ENCODE measurements at places on chromosomes 4 and X.
A peak's percentile ranks its signal among the peaks of the same experiment; 100 is the strongest.

DNA sequence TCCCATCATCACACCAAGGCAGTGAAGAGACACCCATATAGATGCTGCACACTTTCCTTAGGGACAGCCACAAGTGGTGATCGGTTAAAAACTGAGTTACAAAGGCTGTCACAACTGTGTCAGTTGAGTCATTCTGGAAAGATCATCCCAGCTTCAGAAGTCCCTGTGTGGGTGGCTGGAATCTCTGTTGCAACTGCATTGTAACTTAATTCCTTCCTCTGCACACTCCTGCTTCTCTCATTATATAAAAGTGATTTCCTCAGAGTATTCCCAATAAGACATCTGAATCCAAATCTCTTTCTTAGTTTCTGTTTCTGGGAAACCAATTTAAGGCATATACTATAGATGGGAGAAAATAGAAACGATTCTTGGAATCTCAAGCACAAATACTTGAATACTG, 88.1 kb downstream of the FSTL5 start:
- no peak for DNase-seq

- peak; percentile 55 for DNase-seq
These were observed 2.7 kb upstream of the ATP10D start for GRCh38 chr4:47482326-47482725.

- DNase-seq = peak; percentile 44
These were observed 829 bp downstream of the ELOVL6 start for GRCh38 chr4:110197529-110198042.

DNA sequence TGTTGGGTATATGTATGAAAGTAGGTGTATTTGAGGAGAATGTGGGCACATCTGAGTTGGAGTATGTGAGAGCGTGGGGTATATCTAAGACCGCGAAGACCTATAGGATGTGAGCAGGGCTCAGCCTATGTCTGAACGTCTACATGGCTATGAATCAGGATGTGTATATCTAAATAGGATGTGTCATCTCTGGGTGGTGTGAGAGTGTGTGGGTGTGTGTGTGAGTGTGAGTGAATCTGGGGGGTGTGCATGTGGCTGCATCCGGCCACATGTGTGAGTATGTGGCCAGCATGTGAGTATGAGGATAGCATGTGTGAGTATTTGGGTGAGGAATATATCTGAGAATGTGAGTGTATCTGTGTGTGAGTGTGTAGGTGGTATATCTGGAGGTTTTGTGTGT, 7.7 kb downstream of the GPR173 start:
- no peak for DNase-seq

DNA sequence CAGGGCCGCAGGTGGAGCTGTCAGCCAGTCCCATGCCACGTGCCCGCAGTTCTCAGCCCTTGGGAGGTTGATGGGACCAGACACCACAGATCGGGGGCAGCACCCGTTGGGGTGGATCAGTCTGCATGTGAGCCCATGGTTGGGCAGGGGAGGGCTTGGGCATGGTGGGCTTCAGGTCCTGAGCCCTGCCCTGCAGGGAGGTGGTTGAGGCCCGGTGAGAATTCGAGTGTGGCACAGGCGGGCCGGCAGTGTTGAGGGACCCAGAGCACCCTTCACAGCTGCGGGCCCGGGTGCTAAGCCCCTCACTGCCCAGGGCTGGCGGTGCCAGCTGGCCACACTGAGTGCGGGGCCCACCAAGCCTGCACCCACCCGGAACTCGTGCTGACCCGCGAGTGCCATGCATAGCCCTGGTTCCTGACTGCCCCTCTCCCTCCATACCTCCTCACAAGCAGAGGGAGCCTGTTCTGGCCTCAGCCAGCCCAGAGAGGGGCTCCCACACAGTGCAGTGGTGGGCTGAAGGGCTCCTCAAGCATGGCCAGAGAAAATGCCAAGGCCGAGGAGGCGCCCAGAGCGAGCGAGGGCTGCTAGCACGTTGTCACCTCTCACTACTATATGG, 696.1 kb downstream of the TGIF2LX start:
- DNase-seq = no peak

DNA sequence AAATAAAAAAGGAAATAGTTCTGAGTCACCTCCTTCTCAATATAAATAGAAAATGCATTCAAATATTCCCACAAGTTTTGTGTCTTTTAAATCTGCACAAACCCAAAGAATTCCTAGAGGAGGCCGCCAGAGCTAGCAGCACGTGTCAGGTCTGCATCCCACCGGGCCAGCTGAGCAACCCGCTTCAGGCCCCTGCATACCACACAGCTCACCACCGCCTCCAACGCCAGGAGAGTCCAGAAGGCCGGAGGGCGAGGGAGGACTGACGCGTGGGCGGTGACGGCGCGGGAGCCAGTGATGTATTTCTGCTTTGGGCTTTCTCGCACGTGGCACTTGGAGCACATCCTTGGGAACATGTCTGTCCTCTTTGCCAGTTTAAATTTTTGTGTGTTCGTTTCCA, 61.9 kb upstream of the CLDN34 start:
- peak; percentile 62 for DNase-seq

- no peak for DNase-seq
These were observed 28.6 kb downstream of the NYX start for GRCh38 chrX:41475591-41476241.

- peak; percentile 92 for DNase-seq
These were observed 59.0 kb upstream of the C1QTNF7 start for GRCh38 chr4:15368856-15369255.

GRCh38 chrX:5681159-5681558, 547.5 kb downstream of the NLGN4X start:
- peak; percentile 34 for DNase-seq

DNA sequence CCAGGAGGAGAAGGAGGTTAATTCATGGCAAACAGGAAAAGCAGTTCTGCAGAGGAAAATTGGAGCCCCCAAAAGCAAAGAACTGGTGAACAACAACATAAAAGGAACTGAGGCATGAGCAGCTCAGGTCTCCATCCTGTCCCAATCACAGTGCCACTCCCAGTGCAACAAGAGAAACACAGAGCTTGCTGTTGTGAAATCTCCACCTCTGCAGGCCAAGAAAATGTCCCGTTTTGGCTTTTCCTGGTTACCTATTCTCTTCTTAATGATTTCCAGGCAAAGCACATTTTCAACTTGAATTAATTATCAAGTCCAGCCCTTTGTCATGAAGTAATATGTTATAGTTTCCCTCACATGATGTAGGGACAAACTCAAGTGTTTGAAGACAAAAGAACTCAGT, 778 bp downstream of the C1QTNF7 start:
- DNase-seq = no peak

DNA sequence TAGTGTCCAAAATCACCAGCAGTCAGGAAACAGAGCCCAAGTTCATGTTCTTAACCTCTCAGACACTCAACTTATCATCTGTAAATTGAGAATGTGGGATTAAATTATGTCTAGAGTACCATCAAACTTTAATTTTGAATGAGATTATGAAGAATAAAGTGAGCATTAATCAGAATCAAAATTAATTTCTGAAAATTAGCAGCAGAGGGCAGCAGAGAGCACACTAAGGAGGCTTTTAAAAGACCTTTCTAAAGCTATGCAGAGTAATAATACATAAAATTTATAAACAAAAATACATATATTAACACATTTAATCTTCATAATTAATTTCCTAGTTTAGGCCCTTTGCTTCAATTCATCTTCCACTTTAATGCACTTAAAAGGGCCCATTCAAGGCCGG, 7.1 kb downstream of the TASL start:
- peak; percentile 3 for DNase-seq

- no peak for DNase-seq
These were observed 7.2 kb upstream of the MRFAP1 start for GRCh38 chr4:6633091-6633906.

GRCh38 chr4:10746371-10747171, 62.0 kb upstream of the CLNK start:
- DNase-seq = peak; percentile 66

- DNase-seq = peak; percentile 18
These were observed 2.2 kb downstream of the PWWP3B start for GRCh38 chrX:106170318-106170717.

DNA sequence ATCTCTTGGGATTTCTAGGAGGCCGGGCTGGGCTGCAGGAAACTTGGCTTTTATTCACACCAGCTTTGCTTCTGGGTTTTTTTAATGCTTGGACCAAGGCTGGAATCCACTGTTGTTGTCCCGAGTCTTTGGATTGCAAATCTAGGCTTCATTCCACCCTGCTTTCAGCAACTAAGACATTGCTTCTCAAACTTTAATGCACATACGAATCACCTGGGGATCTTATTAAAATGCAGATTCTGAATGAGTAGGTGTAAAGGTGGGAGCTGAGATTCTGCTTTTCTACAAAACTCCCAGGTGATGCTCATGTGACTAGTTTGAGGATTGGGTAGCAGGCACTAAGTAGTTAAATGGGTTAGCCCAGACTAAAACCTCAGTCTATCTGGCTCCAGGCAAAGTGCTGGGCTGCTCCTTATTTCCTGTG, 39.2 kb upstream of the GPC4 start:
- no peak for DNase-seq

- DNase-seq = peak; percentile 1
These were observed 43.7 kb downstream of the NLGN4X start for GRCh38 chrX:6184900-6185515.

- no peak for DNase-seq
These were observed 10.3 kb upstream of the GPR143 start for GRCh38 chrX:9775930-9776329.

DNA sequence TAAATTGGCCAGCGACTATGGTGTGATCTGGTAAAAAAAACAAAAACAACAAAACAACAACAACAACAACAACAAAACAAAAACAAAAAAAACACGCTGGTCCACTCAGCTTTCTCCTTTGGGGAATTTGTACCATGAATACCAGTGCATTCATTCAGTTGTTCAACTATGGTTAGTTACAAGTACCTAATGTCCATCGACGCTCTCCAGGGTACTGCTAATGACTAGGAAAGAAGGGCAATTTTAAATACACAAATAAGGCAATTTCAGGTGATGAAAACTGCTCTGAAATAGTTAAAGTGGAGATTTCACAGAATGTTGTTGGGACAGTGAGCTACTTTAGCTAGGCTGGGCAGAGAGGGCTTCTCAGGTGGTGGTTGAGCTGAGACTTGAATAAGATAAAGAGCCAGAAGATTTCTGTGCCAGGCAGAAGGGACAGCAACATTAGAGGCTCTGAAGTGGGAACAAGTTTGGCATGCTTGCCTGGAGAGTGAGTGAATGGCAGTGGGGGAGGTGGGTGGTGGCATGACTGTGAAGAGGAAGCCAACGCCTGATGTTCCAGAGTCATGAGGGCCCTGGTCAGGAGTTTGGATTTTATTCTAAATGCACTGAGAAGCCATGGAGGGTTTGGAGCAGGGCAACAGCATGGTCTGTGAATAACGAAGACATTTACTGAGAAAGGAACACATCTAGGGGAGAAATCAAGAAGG, 45.9 kb upstream of the PGRMC2 start:
- DNase-seq = no peak
